ENCODE measurements at places on chromosomes 16 and 17.

- no peak for DNase-seq
These were observed 342.4 kb upstream of the TBX2 start for GRCh38 chr17:61057257-61057656.

- DNase-seq: peak; percentile 67
These were observed 314.3 kb downstream of the MAP2K6 start for GRCh38 chr17:69728816-69729215.

DNA sequence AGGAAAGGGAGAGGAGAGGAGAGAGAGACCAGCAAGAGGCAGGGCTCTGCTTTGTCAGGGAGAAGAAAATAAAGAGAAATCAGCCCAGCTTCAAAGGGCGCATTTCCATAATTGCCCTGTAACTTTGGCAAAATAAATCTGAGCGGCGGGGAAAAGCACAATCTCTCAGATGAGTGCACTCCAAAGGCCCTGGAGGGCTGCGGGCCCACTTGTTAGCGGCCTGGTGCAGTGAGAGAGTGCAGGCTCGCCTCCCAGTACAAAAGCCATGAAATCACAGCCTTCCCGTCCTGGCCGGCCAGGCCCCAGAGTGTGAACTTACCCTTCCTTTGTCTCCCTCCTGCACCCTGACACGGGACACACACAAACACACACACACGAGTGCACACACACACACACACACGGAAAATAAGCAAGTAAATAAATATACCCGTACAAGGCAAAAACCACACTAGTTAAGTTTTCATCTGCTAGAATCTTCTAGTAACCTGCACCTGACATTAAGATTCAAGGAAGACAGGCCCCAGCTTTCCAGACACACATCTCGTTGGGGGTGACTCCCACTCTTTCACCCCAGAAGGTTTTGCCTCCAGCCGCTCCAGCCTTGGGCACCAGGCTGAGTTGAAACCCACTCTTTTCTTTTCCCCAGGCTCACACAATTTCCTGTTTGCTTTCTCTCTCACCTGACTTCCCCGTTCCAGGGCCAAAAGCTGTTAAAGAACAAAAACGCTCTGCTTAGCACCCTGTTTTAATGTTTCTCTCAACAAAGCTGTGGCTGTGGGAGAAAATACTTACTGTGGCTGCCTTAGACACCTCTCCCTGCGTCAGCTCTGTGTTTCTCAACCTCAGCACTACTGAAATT is 8.5 kb downstream of the IRX3 start:
- DNase-seq: peak; percentile 4

GRCh38 chr17:72962106-72962505 is 130.4 kb downstream of the SLC39A11 start:
- DNase-seq: no peak

- no peak for DNase-seq
These were observed 7.2 kb upstream of the IRF8 start for GRCh38 chr16:85891776-85892166.
